ENCODE measurements at places on chromosomes 16 and 17.

DNA sequence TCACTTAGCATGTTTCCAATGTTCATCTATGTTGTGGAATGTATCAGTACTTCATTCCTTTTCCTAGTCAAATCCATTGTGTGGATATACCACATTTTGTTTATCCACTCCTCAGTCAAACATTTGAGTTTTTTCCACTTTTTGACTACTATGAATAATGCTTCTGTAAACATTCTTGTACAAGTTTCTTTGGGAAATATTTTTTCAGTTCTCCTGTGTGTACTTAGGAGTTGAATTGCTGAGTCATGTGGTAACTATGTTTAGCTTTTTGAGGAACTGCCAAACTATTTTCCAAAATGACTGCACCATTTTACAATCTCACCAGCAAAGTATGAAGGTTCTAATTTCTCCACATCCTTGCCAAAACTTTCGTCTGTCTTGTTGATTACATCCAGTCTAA lies 223.7 kb upstream of the AXIN2 start:
- DNase-seq = no peak

- no peak for DNase-seq
Measured at GRCh38 chr17:75031972-75032719, 14.6 kb downstream of the ATP5PD start.

- DNase-seq = no peak
Measured at GRCh38 chr17:42553161-42553818, 567 bp downstream of the HSD17B1 start.

GRCh38 chr16:4572715-4573114 lies 16.6 kb downstream of the C16orf96 start:
- DNase-seq = no peak

DNA sequence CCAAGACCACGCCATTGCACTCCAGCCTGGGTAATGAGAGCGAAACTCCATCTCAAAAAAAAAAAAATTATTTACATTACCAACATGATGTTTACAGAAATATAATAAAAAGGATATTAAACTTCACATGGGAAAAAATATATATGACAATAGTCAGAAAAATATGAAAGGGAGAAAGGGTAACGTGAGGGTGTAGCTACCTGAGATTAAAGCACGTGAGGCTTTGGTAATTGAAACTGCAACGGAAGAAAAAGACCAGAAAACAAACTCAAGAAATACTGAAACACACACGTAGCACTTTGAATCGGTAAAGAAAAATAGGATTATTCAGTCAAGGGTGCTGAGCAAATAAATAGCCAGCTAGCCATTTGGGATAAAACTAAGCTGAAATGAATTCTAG lies 53.6 kb downstream of the CYTH1 start:
- DNase-seq = no peak

DNA sequence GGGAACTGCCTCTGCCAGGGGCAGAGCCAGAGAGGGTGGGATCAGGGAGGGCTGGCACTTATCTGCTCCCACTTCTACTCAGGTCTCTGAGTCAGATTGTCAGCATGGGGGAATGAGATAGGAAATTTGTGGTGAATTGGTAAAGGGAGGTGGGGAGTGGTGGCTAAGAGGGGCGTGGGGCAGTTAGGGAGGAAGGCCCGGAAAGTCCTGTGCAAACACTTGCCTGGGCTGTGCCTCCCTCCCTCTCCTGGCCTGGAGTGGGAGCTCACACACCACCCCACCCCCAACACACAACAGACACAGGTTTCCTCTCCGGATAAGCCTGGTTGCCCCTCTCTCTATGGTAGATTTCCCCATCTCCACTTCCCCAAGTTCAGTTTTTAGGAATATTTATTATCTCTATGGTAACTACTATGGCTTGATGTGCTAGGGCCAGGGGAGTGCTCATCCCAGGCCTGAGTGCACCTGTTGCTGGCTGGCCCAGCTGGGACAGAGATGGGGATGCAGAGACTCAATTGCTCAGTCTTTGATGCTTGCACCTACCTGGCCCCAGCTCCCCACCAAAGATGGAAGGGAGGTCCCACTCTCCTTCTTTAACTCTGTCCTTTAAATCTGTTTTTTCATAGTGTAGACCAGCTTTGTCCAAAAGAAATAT lies 2.7 kb downstream of the SPNS2 start:
- DNase-seq = no peak

- DNase-seq = no peak
Measured at GRCh38 chr17:4189280-4189679, 46.3 kb downstream of the CYB5D2 start.

DNA sequence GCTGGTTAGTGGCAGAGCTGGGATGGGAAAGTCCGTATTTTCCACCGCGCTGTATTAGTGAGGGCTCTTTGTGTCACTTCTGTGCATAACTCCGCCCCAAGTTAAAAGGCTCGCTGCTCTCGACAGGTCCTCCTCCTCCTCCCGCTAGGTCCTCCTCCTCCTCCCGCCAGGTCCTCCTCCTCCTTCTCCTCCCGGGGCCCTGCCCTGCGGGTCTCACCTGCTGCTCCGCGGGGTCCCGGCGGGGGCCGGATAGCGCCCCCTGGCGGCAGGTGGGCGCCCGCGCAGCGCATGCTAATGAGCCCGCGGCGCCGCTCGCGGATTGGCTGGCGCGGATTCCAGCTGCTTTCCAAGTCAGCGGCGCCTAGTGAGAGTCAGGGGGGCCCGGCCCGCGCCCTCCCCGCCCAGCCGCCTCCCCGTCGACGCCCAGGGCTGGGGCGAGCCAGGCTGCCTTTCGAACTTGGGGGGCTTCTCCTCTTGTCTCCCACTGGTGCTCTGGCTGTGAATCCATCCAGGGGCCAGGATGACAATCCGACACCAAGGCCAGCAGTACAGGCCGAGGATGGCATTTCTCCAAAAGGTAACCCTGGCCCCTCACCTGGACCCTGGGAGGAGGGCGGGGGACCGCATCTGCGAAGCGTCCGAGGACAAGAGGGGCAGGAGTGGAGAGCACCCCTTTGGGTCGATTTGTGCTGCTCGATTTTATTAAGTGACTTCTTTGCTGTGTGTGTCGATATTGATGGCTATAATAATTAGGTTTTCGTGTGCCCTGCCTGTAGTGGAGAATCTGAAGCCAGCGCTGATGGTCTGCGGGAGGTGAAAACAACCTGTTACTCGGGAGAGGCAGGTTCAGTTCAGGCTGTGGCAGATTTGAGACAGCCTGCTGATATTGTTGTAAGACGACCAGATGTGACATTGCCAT lies at the start of gene RGS9:
Gene RGS9 (plus strand): TSS at position 350 of the 919 bp plus-strand sequence. CDS start 171 bp downstream, at position 521.
- peak; percentile 80 for DNase-seq

DNA sequence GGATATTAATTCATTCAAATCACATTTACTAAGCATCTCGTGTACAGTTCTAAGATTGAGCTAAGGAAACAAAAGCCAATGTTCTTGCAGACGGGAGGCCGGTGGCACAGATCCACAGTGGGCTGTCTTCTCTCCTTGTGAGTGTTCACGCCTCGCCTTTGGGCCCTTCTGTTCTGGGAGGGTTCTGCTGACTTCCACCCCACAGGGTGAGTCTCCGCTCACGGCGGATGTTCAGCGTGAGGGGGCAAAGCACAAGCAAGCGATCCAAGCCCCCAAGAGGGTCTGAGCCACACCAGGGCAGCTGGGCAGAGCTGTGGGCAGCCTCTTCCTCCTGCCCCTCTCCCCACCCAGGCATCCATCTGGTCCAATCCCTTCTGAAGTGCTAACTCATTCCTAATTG lies 84.3 kb upstream of the DOC2B start:
- DNase-seq = no peak

DNA sequence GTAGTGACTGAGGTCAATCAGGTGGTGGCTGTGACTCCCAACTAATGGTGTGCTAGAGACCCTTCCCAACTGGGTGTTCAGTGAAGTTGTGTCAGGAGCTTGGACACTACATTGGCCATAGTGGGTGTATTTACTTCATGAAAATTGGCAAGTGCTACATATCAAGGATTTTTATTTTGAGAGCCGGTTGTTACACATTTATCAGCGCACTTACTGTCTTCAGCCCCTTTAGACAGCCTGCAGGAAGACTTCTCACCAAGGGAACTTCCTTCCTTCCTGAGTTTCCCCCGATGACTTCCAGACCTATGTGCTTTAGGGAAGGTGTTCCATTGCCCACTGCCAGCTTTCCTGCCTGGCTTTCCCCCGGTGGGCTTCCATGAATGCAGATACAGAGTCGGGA lies 261.2 kb downstream of the CBLN1 start:
- DNase-seq = no peak

GRCh38 chr17:68431661-68432071 lies 25.6 kb downstream of the WIPI1 start:
- DNase-seq = peak; percentile 37

GRCh38 chr16:88865742-88866141 lies 718 bp downstream of the PABPN1L start:
- no peak for DNase-seq

- no peak for DNase-seq
Measured at GRCh38 chr17:13320046-13320785, 281.5 kb downstream of the HS3ST3A1 start.

DNA sequence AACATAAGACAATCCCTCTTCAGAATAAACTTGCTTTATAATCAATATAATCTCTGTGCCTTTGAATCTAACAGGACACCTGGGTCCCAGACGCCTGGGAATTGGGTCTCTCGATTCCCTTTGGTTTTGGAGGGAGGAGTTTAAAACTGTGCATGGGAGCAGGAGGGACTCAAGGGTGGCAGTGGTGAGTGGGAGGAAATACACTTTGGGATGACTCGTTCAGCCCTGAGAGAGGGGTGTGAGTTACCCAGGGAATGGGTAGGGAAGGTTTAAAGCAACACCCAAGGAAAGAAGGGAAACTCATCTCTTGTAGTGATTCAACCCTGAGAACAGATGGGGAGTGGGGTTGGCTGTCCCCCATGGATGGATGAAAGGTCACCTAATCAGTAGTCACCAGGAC lies 1.6 kb downstream of the RANGRF start:
- no peak for DNase-seq

DNA sequence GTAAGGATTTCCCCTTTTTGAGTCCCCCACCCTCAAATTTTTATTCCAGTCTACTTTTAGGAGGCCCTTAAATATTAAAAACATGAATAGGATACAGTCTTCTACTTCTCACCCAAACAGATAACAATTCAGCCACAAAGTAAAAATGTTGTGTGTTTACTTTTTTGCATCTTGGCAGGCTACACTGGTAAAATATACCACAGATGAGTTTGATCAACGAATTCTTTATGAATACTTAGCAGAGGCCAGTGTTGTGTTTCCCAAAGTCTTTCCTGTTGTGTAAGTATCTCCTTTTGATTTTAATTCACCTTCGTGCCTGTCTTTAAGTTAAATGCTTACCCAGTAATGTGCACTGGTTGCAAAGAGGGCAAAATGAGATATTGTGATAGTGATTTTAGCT lies 34.4 kb upstream of the RAB11FIP4 start:
- DNase-seq = no peak

DNA sequence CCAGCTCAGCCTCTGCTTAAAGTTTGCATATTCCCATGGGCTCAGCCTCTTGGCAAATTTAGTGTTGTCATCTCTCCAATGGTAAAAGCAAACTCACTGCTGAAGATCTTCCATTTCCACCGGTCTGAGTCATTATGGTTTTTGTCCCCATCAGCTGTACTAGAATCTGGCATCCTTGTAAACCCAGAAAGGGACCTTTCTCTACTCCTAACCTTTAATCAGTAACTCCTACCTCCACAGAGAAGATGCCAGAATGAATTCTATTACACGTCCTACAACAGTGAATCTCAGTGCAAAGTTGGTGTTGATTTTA lies 45.8 kb downstream of the ZNF652 start:
- DNase-seq = no peak

GRCh38 chr16:67406111-67406971 lies 9.9 kb downstream of the ZDHHC1 start:
- DNase-seq = no peak
